HTR-8/SVneo (cell line): ENCODE measurements at places on chromosomes 16 and 17.

GRCh38 chr17:6427279-6427781 is 7.6 kb downstream of the AIPL1 start:
- no peak for DNase-seq

DNA sequence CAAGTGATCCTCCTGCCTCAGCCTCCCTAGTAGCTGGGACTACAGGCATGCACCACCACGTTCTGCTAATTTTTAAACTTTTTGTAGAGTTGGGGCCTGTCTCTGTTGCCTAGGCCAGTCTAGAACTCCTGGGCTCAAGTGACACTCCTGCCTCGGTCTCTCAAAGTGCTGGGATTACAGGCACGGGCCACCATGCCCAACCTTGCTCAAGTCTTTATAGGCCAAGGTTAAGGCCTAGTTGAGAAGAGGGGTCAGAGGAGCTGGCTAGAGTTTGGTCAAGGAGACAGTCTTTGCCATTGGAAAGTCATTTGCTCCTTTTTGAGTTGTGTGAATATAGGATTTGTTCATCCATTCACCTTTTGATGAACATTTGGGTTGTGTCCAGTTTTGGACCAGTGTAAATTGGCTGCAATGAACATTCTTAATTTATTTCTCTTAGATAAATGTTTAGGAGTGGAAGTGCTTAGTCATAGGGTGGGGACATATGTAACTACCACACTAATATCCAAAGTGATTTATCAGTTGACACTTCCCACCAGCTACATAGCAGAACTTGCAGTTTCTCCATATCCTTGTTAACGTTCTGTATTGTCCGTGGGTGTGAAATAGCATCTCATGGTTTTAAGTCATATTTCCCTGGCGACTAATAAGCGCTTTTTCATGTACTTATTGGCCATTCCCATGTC is 30.7 kb upstream of the ARHGAP17 start:
- DNase-seq = no peak

GRCh38 chr16:11084484-11084875 is 140.1 kb downstream of the CLEC16A start:
- DNase-seq = peak; percentile 48

DNA sequence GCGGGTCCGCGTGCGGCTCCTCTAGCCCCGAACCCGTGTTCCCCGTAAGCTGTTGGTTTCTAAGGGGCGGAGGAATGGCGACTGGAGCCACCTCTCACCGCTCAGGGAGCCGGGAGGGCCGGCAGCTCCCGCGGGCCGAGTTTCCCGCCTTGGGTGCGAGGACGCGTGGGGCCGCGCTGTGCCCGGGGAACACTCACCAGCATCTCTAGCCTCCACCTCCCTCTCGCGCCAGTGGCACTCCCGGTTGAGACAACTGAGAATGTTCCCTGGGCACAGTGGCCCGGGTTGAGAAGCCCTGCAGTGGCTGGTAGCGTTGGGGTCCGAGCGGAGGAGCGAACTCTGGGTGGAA is 560 bp downstream of the TELO2 start:
- DNase-seq = peak; percentile 18

GRCh38 chr17:83068641-83069570 is 10.5 kb upstream of the METRNL start:
- no peak for DNase-seq

- no peak for DNase-seq
Observed at GRCh38 chr17:41585301-41586056, 1.2 kb downstream of the KRT14 start.

DNA sequence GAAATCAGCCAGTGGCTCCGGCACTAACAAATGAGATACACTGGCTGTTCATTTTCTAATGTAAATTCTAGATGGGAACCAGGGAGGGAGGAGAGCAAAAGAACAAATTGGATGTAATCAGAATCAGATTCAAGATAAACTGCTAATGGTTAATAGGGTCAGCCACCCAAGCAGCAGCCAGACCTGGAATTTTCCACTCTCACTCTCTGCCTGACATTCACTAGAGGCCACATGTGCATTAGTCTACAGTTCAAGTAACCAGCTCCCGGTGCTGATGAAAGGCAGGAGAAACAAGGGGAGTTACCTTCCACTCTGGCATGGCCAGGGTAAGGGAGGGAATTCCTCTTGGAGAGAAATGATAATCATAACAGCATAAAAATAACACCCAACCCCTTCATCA is 597.7 kb downstream of the TOX3 start:
- no peak for DNase-seq

DNA sequence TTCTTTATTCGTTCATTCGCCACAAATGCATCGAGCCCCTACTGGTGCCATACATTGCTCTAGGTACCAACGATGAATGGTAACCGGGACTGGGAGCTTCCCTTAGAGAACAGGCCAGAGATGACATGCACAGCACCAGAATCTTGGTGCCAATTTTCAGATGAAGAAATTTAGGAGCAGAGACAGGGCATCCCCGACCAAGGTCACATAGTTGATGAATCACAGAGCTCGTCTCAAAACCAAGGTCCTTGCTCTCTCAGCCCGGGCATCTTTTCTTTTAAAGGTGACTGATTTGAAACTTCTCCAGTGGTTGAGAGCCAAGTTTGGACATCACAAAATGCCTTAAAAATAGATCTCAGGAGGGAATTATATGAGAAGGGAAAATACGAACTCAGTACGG is 73.2 kb upstream of the C16orf82 start:
- DNase-seq = no peak

GRCh38 chr17:14590459-14591250 is 289.8 kb downstream of the HS3ST3B1 start:
- no peak for DNase-seq
